ENCODE measurements at places on chromosomes 11 and 22.

DNA sequence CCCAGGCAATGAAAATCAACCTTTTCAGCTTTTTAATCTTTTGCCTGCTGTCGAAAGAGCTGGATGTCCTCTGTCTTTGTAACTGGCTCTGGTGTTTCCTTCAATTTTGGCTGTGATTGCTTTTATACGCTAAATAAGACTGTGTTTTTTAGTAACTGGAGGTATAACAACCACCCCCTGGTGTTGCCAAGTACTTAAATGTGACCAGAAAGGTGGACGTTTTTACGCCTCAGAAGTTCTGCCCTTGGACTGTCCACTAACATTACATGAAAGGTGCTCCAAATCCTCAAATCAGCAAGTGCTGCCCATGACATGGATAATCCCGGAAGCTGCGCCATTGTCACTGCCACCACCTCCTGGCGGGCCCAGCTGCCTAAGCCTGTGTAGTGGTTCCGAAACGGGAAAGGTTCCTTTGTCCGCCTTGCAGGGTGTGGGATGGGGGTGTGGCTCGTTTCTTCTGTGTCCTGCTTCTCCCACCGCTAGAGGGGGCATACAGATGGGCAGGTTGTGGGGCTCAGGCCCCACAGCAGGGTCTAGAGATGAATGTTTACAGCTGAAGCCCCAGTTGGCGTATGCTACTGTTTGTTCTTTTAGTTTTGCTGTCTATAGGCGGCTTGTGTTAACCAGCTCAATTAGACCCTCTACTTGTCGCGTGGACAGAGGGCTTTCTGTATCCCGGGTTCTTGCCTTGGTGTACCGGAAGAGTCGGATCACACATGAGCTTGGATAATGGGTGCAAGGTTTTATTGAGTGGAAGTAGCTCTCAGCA, 82.2 kb upstream of the SEPTIN5 start:
- DNase-seq = no peak

GRCh38 chr11:694563-695287, at the start of gene DEAF1:
TSS of gene DEAF1 (minus strand) at chr11:695222. CDS start at chr11:695047, 175 bp downstream.
- DNase-seq = peak; percentile 65

- no peak for DNase-seq
Measured at GRCh38 chr11:70953720-70954119, 298.7 kb downstream of the SHANK2 start.

GRCh38 chr11:64888729-64889511, 10.5 kb upstream of the EHD1 start:
- DNase-seq = no peak

- DNase-seq = no peak
Measured at GRCh38 chr11:115718106-115718505, 213.9 kb upstream of the CADM1 start.

- DNase-seq = no peak
Measured at GRCh38 chr22:47115518-47115890, 353.1 kb downstream of the TBC1D22A start.

DNA sequence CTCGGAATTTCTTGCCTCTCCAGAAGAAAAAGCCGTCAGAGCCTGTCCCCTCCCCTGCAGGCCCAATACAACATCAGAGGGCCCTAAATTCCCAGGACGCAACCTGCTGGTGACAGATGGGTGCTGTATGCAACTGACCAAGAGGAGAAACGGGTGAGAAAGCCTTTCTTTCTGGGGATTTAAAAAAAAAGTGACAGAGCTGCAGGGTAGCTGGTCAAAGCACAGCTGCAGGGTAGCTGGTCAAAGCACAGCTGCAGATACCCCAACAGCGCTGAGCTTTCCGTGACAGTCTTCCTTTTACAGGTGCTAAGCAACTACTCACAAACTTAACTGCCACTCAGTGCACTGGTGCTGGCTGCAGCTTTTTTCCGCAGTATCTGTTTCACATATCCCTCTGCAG, 17.8 kb downstream of the AP1B1 start:
- DNase-seq = no peak

- DNase-seq = no peak
Measured at GRCh38 chr11:24043842-24044241, 453.0 kb upstream of the LUZP2 start.

DNA sequence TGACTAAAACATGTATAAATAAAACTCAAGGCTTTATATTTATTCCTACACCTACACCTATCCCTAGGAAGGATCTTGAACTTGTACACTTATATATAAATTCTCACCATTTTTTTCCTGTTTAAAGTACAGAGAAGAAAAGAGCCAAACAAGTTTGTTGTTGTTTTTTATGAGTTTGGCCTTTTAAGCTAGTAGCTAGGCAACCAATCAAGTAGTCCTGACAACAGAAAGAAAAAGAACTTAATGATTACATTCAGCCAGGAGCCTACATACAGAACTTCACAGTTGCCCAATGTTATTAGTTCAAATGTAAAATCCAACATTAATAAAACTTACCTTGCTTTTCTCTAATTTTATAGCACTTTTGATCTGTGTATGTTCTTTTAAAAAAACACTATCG, 316.2 kb downstream of the SOX6 start:
- no peak for DNase-seq

DNA sequence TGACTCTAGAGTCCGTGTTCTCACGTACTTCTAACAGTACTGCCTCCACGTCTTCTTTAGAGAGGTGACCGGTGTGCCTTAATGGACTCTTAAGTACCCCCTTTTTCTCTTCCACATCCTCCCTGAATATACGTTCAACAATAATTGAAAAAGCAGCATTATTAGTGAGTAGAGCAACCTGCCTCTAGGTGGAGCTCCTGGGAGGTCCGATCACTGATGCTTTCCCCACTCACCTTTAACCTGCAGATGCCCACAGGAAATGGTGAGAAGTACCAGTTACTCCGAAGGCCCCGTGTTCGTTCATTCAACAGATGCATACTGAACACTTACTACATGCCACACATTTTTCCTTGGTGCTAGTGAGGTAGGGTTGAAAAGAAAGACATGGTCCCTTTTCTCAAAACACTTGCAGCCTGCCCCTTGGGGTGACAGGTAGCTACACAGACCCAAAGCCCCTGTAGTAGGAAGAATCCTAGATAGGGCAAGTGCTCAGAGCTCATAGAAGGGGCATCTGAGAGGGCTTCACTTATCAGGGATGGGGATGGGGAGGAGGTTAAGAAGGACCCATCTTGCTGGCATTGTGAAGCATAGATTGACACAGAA, 72.7 kb downstream of the FEZ1 start:
- DNase-seq = no peak

- no peak for DNase-seq
Measured at GRCh38 chr11:95922099-95922498, 1.8 kb downstream of the MTMR2 start.
